ENCODE measurements at places on chromosomes 11 and 22.

- DNase-seq, result no peak
These were observed 67.3 kb downstream of the RTL6 start for GRCh38 chr22:44430716-44431115.

- DNase-seq, result no peak
These were observed 5.1 kb upstream of the SMARCB1 start for GRCh38 chr22:23781511-23782183.

DNA sequence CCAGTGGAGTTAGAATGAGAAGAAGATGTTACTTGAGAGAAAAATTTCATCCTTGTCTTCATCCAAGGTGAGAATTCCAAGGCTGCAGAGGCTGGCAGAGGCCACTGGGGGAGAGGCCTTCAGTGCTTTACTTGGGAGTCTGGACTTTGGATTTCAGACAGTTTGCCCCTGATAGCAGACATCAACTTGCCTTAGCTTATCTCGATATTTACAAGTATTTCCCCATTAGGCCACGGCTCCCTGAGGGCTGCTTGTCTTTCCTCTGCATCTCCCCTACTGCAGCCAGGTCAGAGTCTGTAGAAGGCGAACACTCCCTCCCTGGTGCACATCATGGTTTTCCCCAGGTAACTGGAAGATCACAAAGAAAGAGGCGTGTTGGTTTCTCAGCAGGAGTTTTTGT lies 29.9 kb upstream of the BSX start:
- no peak for DNase-seq

GRCh38 chr22:20955548-20955947 lies 11.5 kb upstream of the AIFM3 start:
- DNase-seq, result no peak

GRCh38 chr11:67548555-67549110 lies 25.4 kb upstream of the CABP2 start:
- no peak for DNase-seq

GRCh38 chr11:11968511-11969280 lies 39.7 kb downstream of the DKK3 start:
- DNase-seq, result no peak

DNA sequence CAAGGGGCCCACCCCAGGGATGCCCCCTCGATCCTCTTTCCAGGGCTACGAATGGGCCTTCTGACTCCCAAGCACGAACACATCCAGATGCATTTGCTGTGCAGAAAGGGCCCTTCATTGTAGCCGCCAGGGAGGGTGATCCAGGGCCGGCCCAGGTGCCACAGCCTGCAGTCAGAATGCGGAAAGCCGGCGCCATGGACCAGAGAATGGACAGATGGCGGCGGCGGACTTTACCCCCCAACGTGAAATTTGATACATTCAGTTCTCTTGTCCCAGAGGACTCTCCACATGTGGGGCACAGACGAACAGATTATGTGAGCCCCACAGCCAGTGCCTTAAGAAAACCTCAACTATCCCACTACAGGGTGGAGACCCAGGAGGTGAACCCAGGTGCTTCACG lies 87.2 kb downstream of the KIAA1671 start:
- no peak for DNase-seq

DNA sequence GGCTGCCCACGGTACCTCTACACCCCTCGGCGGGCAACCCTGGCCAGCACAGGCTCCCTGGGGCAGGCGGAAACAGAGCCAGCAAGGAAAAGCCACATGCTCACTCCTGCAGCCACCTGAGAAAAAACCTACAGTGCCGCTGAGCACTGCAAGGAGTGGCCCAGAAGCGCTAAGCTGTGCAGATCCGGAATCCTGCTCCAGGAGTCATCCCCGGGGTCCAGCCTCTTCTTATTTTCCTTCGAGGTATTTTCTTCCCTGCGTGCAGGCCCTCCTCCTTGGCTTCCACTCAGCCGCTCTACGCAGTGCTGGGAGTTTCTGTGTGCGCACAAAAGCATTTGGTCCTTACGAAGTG lies 81.0 kb downstream of the TRMU start:
- no peak for DNase-seq

GRCh38 chr11:56273854-56274253 lies at the start of gene OR5T1:
OR5T1 (plus strand) TSS chr11:56274154; CDS start chr11:56275639, 1,485 bp downstream.
- DNase-seq, result no peak

- no peak for DNase-seq
These were observed 27.5 kb downstream of the OSBPL5 start for GRCh38 chr11:3137486-3138177.

DNA sequence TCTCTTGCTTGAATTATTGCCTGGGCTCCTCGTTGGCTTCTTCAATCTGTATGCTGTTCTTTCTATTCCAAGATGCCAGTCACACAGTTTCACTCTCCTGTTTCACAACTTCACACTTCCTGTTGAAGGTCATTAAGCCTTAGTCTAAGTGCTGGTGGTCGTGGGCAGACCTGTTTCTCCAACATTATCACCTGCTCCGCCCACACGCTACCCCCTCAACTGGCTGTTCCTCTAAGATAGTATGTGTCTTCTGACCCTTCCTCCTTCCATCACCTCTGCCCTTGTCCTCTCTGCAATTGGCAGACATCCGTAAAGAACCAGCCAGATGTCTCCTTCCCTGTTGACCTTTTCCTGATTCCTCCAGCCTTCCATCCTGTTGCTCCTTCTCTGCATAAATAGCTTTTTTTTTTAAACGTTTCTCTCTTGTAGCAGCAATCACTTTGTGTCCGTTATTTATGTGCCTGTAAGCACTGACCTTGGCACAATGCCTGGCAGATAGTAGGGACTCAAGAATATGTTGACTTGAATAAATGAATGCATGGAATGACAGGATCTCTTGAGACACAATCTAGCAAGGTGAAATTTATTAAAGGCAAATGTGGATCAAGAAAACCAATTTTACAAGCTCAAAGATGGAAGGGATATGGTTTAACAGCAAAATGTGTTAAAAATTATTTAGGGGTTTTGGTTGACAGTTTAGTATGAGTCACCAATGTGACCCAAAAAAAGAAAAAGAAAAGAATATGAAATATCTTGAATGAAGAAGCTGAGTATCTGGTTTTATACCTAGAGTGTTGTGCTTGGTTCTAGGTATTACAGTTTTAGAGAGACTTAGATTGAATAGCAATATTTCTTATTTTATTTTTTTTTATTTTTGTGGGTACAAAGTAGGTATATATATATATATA lies 12.6 kb downstream of the DIXDC1 start:
- no peak for DNase-seq

DNA sequence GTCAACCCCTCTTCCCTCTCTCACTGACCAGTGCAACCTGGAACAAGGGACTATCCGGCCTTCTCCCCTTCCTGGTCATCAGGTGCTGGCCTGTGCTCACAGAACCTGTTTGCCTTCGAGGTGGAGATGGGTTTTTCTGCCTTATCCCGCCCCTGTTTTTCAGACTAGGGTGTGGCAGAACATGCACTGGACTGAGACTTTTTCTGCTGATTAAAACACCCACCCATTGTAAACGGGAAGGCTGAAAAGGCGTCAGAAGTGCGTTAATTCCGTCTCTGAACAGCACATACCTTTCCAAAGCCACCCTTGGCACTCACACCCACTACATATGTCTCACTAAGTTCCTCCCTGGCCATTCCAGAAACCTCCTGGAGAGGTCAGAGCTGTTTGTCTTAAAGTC lies 4.4 kb upstream of the B3GNT6 start:
- no peak for DNase-seq

DNA sequence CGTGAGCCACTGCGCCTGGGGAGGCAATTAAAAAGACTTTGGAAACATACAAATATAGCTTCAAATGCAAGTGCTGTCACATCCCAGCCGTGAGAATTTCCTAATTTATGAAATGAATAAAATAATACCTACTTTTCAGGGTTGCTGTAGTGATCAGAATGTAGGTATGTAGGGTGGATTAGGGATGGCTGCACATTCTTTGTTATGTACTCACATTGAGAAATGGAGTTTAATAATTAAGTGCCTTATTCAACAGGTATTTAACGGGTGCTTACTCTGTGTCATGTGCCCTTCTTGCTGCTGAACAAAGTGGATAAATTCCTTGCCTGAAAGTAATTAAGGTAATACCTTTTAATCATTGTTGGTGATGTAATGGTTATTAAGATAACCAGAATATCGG lies 37.0 kb downstream of the MMP7 start:
- no peak for DNase-seq

DNA sequence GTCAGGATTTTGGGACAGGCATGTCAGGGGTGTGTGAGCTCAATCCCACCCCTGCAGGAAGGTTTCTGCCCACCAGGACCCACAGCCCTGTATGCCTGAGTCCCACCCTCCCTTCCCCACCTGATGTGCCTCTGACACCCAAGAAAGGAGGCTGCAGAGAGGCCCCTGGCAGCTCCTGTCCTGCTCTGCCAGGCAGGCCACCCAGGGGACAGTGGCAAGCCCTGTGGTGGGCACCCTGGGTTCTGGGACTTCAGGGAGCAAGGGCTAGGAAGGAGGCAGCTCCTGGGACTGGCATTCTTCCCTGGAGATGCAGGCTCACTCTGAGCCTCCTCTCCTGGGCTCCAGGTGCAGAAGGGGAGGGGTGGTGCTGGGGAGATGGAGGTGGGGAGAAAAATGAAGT lies 234.5 kb upstream of the B3GAT1 start:
- no peak for DNase-seq

GRCh38 chr11:111759778-111760407 lies 6.3 kb downstream of the PPP2R1B start:
- DNase-seq, result no peak

GRCh38 chr11:30422447-30423278 lies 99.8 kb downstream of the ARL14EP start:
- no peak for DNase-seq

- no peak for DNase-seq
These were observed 602 bp upstream of the AQP11 start for GRCh38 chr11:77589181-77589520.

- DNase-seq, result no peak
These were observed 120.1 kb downstream of the ENTHD1 start for GRCh38 chr22:39773503-39773902.

DNA sequence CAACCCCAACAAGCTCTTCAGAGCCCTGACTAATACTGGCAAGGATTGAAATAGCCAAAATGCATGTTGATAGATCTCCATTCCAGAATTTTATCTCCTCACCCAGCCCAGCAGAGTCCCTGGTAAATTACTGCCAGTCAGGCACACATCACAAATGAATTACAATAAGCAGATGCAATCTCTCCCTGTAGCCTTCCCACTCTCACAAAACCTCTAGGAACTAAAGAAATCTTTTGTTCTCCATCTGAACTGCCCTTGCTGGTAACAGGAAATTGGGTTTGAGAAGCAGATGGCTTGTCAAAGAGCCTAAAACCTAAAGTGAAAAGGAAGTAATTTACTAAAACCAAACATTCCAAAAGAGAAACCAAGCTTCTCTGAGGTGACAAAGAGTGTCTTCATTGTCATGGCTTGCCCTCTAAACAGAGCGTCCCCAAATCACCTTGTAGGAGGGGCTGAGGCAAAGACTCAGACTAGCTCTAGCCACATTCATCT lies 59.5 kb downstream of the FAM168A start:
- no peak for DNase-seq

DNA sequence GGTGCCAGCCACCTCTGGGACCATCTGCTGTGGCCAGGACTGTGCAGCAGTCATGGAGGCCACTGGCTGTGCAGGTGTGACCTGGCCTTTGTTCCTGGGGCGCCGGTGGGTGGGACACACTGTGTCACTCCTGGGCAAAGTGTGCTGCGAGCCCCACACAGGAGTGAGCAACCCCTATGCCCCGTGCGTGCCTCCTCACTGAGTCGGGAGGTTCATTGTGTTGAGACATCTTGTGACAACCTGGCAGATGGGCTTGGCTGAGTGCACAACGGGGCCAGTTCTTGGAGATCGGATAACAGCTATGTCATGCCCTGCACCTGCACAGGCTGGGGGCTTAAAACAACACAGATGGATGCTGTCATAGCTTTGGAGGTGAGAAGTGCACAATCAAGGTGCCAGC lies 13.5 kb downstream of the ANO1 start:
- no peak for DNase-seq

GRCh38 chr11:33366918-33367317 lies 109.7 kb downstream of the HIPK3 start:
- no peak for DNase-seq

GRCh38 chr11:121767433-121767832 lies 314.7 kb upstream of the SORL1-AS1 start:
- no peak for DNase-seq

DNA sequence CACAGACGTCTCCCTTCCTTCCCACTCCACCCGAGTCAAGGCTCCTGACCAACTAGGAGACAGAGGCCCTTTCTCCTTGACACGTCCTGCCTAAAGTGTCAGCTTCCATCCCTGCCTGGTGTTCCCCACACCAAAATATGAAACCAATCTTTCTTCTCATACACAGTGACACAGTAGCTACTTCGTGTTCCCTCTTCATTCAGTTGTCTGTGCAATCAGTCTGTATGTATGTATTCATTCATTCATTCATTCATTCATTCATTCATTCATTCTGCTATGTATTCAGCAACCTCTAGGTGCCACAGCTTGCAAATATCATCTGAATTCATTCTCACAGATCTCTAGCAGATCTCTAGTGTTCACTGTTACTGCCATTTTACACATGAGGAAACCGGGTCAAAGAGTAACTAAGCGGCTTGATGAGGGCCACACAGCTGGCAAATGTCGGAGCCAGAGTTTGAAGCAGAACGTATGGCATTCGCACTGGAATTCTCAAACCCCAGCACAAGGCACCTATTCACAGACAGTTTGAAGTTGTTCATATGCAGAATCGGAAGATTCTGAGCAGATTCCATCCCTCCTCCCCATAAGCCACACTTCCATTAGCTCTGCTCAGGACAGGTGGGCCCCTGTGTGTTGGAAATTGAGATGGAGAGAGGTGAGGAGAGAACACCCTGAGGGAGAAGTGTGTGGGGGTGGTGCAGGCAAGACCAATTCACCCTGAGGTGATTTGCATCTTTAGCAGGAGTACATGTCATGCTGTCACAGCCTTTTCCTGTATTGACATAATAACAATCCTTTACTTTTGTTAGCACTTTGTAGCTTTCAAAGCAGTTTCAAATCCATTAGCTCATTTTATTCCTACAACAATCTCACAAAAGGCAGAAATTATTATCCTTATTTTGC lies 275.7 kb downstream of the ST3GAL4 start:
- no peak for DNase-seq

DNA sequence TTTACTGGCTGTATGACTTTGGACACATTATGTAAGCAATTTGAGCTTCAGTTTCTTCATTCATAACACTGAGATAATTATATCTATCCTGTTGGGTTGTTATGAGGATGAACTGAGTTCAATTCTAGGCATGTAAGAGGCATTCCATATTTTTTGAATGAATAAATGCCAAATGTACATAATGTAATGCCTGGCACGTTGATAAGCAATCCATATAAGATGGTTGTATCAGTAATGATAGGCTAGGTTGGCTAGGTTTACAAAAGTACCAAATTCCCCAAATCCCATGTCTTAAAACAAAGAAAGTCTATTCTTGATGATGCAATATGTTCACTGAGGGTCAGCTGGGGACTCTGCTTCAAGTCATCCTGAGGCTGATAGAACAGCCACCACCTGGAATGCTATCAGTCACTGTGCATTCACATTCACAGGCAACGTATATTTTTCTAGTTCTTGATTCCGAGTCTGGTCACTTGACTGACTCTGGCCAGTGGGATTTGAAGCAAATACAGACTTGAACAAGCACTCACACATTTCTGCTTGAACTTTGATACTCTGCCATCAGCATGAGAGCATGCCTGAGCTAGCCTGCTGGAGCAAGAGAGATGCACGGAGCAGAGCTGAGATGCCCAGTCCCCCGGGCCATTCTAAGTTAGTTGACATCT lies 104.0 kb upstream of the TIMP3 start:
- no peak for DNase-seq

- no peak for DNase-seq
These were observed 1.7 kb downstream of the DRD4 start for GRCh38 chr11:638631-639331.

- no peak for DNase-seq
These were observed 148.7 kb upstream of the B3GAT1 start for GRCh38 chr11:134560566-134561330.

GRCh38 chr22:28316014-28316413 lies 363.6 kb downstream of the TTC28 start:
- DNase-seq, result no peak
